Breast epithelium (tissue), 4 donors: ENCODE measurements at places on chromosomes 1 and 21. TPM values are rescaled to one million over a fixed set of nuclear protein-coding genes. Genes with fewer than 3 reads are reported as not detected.

DNA sequence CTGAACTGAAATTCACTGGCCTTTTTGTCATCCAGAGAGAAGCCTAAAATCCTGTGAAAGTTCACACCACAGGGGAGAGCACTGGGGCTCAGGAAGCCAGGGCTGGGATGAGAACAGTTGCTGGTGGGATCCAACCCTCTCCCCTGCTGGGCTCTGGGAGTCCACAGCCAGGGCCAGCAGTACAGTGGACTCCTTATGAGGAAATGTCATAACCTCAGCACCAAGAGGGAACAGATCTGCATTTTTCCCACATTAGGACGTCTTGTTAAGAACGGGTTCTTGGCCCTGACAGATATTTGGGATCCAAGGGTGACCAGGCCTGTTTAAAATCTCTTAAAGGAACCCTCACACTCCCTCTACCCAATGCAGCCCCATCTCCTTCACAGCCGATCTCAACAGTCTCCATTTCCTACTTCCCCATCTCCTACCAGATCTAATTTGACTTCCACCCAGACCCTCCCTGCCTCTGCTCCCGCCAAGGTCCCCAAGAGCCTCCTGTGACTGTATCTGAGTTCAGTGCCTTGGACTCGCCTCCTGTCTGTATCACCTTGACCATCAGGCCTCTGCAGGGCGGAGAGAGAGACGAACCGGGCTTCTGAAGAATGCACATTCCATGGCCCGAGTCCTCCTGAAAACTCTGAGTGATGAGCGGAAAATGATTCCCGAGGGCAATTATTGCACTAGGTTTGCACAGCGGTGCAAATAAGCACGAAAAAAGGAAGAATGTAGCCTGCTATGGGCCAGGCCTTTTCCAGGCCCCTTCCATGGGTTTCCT is 159.9 kb downstream of the TRABD2B start:
- no peak for DNase-seq

GRCh38 chr1:30513396-30514136 is 209.8 kb downstream of the MATN1 start:
- DNase-seq, result no peak

GRCh38 chr1:158286941-158287346 is 2.8 kb upstream of the CD1C start:
- DNase-seq, result no peak

DNA sequence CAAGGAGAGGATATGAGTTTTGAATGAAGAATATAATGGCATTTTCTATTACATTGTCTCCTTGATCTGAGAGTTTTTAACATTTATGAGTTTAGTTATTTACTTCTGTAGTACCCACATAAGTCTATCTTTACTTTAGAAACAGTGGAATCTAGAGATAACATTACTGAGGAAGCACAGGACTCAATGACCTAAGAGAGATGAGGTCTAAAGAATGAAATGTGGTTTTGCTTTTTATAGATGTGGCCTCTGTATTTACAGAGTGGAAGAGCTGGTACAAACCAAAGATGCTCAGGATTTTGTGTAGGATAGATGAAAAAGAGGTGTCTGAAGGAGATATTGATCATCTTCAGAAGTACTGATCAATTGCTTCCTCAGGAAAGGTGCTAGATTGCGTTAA is 177.3 kb downstream of the KCTD3 start:
- no peak for DNase-seq

EVA1B gene
- total RNA-seq, result 118 TPM

- no peak for DNase-seq
These were observed 36.3 kb downstream of the DMAP1 start for GRCh38 chr1:44249543-44249942.

- no peak for DNase-seq
These were observed 29.1 kb downstream of the CHML start for GRCh38 chr1:241611063-241611462.

NECTIN4 gene
- total RNA-seq, result 28.5 TPM

KLHDC9 gene
- 8.5 TPM for total RNA-seq

- no peak for DNase-seq
These were observed 24.8 kb upstream of the NTPCR start for GRCh38 chr1:232925421-232926220.
